ENCODE measurements at places on chromosomes 6 and 20.

GRCh38 chr6:90083891-90084290, 189.6 kb downstream of the GJA10 start:
- no peak for DNase-seq

DNA sequence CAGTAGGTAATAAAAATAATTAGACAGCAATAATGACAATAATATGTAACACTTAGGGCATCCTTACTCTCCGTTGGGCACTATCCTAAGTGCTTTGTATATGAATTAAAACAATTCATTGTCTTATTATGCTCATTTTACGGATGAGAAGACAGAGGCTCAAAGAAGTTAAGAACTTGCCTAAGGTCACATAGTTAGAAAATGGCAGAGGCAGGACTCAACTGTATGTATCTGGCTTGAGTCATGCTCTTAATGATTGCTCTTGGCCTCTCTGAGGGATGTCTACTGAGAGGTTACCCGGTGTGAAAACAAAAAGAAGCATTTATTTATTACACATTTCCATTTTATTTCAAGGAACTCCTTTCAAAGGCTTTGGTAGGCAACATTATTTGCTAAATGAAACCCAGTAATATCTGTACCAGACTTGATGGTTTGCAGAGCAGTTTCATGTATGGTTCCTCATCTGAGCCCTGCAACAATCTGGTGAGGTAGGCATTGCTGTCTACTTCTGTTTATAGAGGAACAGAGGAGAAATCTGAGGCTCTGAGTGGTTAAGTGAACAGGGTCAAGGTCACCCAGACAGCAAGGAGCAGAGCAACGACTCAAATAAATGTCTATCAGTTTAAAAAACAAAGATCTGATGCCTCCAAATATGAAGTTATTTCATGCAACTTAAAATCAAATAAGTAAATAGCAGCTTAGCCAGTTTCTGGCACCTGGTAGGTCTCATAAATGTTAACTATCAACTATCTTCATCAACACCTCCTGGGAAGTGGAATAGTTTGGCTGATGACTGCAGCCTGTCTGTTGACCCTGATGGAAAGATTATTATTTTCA, 4.2 kb upstream of the PARD6B start:
- DNase-seq: no peak

- DNase-seq: no peak
These were observed 537 bp upstream of the GABBR1 start for GRCh38 chr6:29633534-29633905.

GRCh38 chr20:47346172-47346571, 10.3 kb downstream of the ZMYND8 start:
- no peak for DNase-seq

GRCh38 chr6:154453329-154453728, 57.2 kb downstream of the CNKSR3 start:
- DNase-seq: peak; percentile 50

GRCh38 chr20:49964964-49965780, 17.6 kb upstream of the SNAI1 start:
- DNase-seq: peak; percentile 81

GRCh38 chr20:33812152-33812849, 1.2 kb downstream of the CHMP4B start:
- DNase-seq: no peak

GRCh38 chr6:104548297-104548696, 311.4 kb downstream of the HACE1 start:
- DNase-seq: no peak

GRCh38 chr6:73503027-73503772, 17.6 kb downstream of the EEF1A1 start:
- no peak for DNase-seq

DNA sequence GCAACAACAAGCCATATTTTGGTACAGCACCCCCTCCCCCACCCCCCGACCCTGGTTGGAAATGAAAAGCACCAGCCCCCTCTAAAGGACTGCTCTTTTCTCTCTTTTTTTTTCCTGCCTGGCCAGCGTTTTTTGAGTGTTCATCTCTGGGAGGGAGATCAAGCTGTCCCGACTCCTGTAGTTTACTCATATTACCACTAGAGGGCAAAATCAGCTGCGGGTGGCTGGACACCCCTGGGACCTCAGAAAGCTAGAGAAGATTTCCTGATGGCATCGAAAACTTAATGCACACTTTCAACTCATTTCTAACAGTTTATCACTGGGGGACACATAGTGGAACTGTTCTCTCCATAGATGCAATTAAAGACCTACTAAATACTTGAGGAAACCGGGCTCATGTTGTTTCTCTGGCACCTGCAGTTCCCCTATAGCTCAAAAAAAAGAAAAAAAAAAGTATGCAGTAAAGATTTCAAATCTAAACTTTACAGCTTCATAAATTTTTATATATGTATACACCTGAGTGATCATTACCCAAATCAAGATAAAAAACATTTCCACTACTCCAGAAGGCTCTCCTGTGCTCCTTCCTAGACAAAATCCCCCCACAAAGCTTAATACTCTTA, 24.4 kb downstream of the CNBD2 start:
- peak; percentile 87 for DNase-seq

DNA sequence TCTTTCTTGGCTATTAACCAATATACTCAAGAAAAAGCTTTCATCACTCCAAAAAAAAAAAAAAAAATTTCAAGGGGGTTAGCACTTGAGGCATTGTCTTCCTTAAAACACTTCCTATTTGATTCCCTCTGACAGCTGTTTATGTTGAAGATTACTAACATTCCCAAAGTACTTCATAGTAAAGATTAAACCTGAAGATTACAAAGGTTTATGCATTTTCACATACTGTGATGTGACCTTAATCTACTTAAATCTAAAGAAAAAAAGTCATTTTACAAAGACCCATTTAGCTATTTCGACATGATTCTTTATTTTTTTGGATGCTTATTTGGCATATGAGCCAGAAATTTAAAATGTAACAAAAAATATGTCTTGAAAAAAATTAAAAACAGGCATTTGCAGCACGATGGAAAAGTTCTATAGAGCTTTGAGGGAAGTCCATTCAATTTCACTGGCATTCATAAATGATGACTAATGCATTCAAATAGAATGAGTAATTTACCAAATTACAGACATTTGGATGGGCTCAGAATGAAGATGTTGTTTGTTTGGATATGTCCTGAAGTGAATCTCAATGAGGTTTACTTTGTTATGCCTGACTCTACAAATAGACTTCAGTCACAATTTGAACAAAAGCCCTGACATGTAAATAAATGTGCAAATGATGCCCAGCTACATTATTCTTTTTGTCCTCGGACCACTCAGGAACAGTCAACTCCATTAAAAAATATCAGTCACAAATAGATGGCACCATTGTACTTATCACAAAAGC, 674.6 kb upstream of the MARCKS start:
- peak; percentile 83 for DNase-seq

GRCh38 chr6:5314191-5314865, 53.0 kb downstream of the FARS2 start:
- no peak for DNase-seq

- no peak for DNase-seq
These were observed 488.6 kb upstream of the SULF2 start for GRCh38 chr20:48273843-48274242.

DNA sequence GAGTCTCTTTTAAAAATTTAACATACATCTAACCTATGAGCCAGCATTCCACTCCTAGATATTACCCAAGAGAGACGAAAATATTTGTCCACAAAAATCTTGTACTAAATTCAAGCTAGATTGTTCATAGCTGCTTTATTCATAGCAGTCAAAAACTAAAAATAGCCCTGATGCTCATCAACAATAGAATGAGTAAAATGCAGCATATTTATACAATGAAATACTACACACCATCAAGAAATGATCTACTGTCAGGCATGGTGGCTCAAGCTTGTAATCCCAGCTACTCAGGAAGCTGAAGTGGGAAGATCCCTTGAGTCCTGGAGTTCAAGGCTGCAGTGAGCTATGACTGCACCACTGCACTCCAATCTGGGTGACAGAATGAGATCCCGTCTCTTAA, 22.0 kb upstream of the SRC start:
- DNase-seq: no peak

- DNase-seq: no peak
These were observed 61.4 kb downstream of the TXLNB start for GRCh38 chr6:139230391-139230840.

DNA sequence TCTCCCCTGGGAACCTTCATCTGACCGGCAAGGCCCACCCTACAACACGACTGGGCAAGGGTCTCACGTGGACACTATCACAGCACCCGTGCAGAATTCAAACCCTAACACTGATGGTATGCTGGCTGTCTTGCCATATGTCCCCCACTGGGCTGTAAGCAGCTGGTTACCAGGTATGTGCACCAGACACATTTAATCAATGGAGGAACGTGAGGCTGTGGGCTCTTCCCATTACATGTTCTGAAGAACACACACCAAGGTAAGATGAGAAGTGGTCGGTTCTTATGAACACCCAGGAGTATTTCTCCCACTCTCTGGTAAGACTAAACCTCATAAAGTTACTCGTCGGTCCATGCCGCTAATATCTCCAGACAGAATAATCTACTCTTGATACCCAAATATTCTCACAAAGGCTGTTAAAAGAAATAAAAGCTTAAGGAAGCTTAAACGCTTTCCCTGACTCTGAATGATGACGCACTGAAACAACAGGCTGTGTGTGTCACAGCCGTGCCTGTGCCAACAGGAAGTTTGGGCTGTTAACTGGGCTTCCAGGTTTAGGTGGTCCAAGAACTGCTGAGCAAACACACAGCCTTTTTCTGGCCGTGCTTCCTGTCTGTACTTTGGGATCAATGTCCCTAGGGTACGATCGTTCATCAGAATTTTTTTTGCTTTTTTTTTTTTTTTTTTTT, 75.3 kb downstream of the SLC23A2 start:
- DNase-seq: peak; percentile 76

GRCh38 chr20:23459461-23460150, 6.9 kb upstream of the CST11 start:
- DNase-seq: no peak

GRCh38 chr6:2968600-2969135, 2.7 kb downstream of the SERPINB6 start:
- DNase-seq: no peak

GRCh38 chr6:43634702-43635303, 837 bp upstream of the MAD2L1BP start:
- DNase-seq: no peak

DNA sequence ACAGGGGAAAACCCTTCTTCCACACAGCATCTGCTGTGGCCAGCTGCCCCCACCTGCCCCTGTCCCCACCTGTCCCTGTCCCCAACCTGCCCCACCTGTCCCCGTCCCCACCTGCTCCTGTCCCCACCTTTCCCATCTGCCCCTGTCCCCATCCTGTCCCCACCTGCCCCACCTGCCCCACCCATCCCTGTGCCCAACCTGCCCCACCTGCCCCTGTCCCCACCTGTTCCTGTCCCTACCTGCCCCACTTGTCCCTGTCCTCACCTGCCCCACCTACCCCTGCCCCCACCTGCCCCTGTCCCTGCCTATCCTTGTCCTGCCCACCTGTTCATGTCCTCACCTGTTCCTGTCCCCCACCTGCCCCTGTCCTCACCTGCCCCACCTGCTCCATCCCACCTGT, 6.4 kb upstream of the MYT1 start:
- no peak for DNase-seq

- DNase-seq: no peak
These were observed 11.2 kb downstream of the CYB5R4 start for GRCh38 chr6:83870649-83871048.

DNA sequence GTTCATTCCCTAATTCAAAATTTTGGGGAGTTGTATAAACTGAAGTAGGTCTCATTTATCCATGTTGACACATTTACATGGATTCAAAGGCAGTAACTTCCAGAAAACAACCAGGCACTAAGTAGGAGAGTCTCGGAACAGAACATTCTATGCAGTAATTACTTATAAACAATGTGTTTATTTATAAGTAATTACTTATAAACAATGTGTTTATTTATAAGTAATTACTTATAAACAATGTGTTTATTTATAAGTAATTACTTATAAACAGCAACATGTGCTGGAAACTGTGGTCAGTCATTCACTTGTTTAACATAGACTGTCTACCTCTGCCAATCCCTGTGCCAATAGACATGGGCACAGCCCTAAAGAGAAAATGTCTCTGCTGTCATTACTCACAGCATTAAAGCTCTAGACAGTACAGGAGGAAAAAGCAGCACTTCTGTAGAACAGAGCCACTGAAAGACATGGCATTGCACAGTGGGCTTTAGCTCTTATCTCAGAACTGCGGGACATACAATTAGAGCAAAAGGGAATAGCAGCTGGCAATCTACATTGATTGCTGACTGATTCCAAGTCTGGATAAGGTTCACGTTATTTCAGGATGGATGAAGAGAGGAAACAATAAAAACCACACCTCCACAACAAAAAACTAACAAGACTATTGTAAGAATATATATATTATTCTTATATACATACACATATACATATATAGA, 188.2 kb downstream of the WDR27 start:
- DNase-seq: no peak

- no peak for DNase-seq
These were observed 5.0 kb downstream of the FGD2 start for GRCh38 chr6:37010402-37010892.

- no peak for DNase-seq
These were observed 81.6 kb downstream of the PSMB1 start for GRCh38 chr6:170471491-170471890.

- DNase-seq: no peak
These were observed 60.5 kb downstream of the CD164 start for GRCh38 chr6:109321752-109322151.

DNA sequence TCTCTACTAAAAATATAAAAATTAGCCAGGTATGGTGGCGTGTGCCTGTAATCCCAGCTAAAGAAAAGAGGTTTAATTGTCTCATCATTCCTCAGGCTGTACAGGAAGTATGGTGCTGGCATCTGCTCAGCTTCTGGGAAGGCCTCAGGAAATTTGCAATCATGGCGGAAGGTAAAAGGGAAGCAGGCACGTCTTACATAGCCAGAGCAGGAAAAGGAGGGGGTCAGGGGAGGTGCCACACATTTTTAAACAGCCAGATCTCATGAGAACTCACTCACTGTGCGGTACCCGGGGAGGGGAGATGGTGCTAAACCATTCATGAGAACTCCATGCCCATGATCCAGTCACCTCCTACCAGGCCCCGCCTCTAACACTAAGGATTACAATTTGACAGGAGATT, 191.7 kb downstream of the EYA2 start:
- no peak for DNase-seq

DNA sequence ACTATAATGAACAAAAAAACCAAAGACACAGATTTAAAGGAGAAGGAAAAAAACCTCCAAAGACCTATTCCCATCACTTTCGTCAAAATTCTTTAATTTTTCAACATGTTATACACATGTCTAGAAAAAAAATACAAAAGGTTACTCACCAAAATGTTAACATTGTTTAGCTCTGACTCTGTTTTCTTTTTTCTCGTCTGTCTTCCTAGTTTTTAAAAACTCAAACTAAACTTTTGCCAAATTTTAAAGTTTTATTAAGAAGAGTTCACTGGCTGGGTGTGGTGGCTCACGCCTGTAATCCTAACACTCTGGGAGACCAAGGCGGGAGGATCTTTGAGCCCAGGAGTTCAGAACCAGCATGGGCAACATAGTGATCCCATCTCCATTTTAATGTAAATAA, 10.8 kb downstream of the MCUR1 start:
- DNase-seq: no peak

- no peak for DNase-seq
These were observed 12.3 kb downstream of the TSHZ2 start for GRCh38 chr20:52984451-52984810.
